ENCODE measurements at places on chromosomes 2 and 18.

DNA sequence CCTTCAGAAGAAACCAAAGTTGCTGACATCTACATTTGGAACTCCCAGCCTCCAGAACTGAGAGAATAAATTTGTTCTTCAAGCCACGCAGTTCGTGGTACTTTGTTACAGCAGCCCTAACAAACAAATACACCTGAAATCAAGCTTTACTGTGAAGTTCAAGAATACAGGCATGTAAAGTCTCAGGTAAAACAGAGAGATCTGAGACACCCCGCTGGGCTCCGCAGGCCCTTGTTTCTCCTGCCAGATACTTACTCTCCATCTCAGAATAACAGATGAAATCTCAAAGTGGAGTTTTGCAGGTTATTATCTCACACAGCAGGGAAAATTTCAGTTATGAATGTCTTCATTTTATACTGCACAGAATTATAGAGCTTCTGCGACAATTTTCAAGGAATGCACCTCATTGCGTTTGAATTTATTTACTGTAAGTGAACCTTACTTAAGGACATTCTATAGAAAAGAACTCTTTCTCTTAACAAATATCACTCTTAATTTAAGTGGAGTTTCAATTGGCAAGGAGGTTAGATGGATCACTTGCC lies 492.4 kb upstream of the LRATD1 start:
- DNase-seq: no peak

DNA sequence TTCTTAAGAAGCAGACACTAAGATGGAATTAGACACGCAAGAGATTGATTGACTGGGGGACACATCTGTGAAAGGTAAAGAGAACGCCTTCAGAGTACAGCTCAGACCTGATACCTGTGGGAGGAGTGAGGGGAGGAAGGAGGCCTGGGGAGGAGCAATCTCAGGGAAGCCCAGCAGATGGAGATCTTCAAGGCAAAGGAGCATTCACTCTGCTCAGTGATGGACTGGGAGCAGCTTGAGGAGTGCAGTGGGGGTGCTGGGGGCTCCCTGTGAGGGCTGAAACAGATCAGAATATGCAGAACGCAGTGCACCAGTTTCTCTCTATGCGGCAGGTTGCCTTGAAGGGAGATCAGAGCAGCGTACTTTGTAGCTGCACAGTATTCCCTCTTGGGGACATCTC lies 103.7 kb upstream of the ATP8B1 start:
- DNase-seq: no peak

DNA sequence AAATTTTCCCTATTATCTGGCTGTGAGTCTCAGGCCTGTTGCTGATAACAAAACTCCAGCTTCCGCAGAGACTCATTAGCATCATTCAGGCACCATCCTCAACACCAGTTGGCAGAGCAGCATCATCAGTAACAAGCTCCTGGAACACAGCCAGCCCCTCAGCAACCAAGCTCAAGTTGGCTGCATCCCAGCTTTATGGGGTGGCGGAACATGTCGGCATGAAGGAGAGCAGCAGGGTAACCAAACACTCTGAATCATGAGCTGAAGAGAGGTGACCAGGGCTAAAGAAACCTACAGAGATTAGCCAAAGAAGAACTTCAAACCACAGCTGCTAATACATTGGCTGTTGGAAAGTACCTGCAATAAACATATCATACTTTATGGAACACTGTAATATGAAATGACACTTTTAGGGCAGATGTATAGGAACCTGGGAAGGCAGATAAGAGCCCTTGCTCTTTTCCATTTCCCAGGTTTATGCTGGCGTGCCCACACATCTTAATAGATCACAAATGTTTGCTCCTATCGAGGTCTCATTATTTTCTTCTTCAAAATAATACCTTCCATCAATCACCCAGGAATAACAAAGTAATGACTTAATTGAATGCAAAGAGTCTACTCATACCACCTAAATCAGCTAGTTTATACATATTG lies 63.8 kb downstream of the PDE11A start:
- DNase-seq: peak; percentile 65

- DNase-seq: no peak
These were observed 1042.2 kb downstream of the TMEM182 start for GRCh38 chr2:103804013-103804412.

DNA sequence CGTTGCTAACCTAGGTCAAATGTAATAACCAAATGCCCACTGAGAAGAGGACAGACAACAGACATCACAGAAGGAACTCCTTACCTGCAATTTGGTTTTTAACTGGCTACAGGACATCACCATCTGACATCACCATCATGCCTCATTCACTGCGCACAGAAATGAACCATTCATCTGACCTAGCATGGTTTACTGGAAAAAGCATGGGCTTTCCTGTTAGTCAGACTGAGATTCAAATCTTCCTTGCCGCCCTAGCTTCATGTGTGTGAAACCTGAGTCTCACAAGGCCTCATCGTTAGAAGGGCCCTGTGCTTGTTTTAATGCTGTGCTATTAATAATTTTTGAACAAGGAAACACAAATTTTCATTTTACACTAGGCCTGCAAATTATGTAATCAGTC lies 1.1 kb upstream of the HIBCH start:
- DNase-seq: no peak

- DNase-seq: no peak
These were observed 154.9 kb downstream of the DTNA start for GRCh38 chr18:34864836-34865497.

- DNase-seq: no peak
These were observed 89.6 kb downstream of the ACTR3 start for GRCh38 chr2:113979191-113980128.

DNA sequence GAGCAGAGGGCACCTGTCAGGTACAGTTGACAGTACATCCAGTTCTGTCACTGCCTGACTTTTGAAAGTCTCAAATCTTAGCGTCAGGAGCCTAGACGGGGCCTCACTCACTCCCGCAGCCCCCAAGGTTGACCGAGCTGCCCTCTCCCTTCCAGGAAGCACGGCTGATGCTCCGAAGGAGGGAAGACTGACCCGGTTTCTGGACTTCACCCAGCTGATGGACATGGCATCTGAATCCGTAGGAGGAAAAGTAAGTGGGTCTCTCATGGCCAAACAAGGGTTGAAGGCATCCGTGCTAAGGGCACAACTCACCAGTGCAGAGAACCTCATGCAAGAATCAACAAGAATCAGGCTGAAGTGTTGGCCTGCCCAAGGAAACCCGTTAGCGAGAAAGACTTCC lies 12.9 kb downstream of the ALLC start:
- DNase-seq: no peak

- no peak for DNase-seq
These were observed 236.9 kb downstream of the LDLRAD4 start for GRCh38 chr18:13455471-13455870.

DNA sequence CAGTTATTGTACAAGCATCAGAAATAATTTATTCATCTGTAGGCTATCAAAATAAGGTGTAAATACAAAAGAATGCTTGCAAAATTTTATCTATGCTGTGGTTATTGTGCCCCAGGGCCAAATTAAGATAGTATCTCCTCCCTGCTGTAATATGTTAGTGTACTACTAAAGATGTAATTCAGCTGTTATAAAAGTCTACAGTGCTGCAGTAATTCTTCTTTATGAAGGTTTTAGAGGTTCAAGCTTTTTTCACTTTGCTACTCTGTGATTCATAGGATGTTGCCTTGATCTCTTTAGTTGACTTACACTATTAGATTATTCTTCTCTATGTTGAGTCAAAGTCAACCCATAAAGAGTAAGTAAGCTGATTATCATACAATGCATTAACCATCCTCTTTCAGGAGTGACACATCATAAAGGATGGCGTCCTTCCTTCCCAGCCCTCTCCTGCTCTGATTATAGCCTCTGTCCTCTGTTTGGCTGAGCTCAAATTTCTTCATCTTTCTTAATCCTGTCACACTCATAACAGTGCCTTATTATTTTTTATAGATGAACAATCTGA lies 29.3 kb upstream of the DYNAP start:
- no peak for DNase-seq

- DNase-seq: no peak
These were observed 120.1 kb downstream of the HAUS1 start for GRCh38 chr18:46224181-46224775.

GRCh38 chr2:105576440-105577241 lies 168.1 kb upstream of the NCK2 start:
- DNase-seq: peak; percentile 42

DNA sequence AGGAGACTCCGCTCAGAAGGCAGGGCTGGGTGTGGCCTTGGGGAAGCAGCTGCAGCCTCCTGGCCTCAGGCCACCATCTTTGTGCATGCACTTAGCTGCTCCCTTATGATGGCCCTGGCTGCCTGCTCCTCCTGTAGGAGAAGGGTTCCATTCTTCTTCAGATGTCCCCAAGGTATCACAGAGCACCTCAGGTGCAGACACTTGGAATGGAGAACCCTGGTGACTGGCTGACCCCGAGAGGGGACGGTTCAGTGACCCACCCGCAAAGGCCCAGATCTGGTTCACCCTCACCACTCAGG lies 9.6 kb downstream of the GPAT2 start:
- no peak for DNase-seq

- peak; percentile 25 for DNase-seq
These were observed 523.0 kb downstream of the TXNL1 start for GRCh38 chr18:56115071-56116015.

DNA sequence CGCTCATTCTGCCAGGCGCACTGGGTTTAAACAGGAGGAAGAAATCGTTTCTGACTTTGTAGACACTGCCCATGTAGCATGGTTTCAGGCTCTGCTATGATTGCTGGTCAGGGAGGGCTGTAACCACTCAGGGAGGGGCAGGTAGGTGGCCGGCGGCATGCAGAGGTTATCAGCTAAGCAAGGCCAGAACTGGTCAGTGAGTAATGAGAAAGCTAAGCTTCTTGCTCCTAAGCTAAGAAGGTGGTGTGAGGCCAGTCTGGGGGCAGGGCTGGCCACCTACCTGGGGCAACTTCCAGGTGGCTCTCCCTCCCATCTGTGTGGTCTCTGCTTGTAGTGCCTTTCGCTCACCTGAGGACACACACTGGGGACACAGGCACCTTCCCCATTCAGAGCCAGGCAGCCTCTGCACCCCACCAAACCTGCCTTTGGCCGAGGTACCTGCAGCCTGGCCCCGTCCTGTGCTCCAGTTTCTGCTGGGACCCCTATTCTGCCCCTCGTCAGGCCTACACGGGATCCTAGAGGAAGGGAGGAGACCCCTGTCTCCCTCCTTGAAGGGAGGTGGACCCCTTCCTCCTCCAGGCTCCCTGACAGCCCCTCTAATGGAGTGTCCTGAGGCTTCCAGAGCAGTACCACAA lies 195.9 kb downstream of the SEPTIN10 start:
- DNase-seq: no peak

GRCh38 chr2:202172439-202173211 lies 65.8 kb downstream of the SUMO1 start:
- peak; percentile 59 for DNase-seq

GRCh38 chr18:23894661-23895175 lies 119.8 kb upstream of the TTC39C start:
- no peak for DNase-seq

- DNase-seq: no peak
These were observed 75.7 kb upstream of the OTOS start for GRCh38 chr2:240216167-240216566.
